Heart right ventricle (tissue), 16 donors: ENCODE measurements at places on chromosomes 2 and 18. TPM values are rescaled to one million over a fixed set of nuclear protein-coding genes. Genes with fewer than 3 reads are reported as not detected.

KIF5C gene
- 0.44 TPM for polyA plus RNA-seq

CD28 gene
- 0.10 TPM for polyA plus RNA-seq

CTNNA2 gene
- not detected for polyA plus RNA-seq

SULT1C2 gene
- 1.4 TPM for polyA plus RNA-seq

ADRA2B gene
- 5.2 TPM for polyA plus RNA-seq

KLHL41 gene
- polyA plus RNA-seq = 32.5 TPM

ICOS gene
- polyA plus RNA-seq = not detected

ROCK1 gene
- 19.6 TPM for polyA plus RNA-seq

STAT4 gene
- polyA plus RNA-seq = 0.52 TPM

DUSP11 gene
- 7.9 TPM for polyA plus RNA-seq

PCARE gene
- 0.04 TPM for polyA plus RNA-seq

XDH gene
- polyA plus RNA-seq = not detected

CHST10 gene
- 5.1 TPM for polyA plus RNA-seq

KIF3C gene
- 1.1 TPM for polyA plus RNA-seq

FMNL2 gene
- polyA plus RNA-seq = 16.0 TPM

CCDC150 gene
- polyA plus RNA-seq = 0.12 TPM

POTEI gene
- not detected for polyA plus RNA-seq

ST6GAL2 gene
- 0.15 TPM for polyA plus RNA-seq

KIDINS220 gene
- polyA plus RNA-seq = 20.0 TPM

NYAP2 gene
- not detected for polyA plus RNA-seq

FEV gene
- polyA plus RNA-seq = not detected

ALS2 gene
- 7.8 TPM for polyA plus RNA-seq

CRYGD gene
- polyA plus RNA-seq = not detected

C1QL2 gene
- not detected for polyA plus RNA-seq

IL18RAP gene
- polyA plus RNA-seq = 0.28 TPM

CRYGC gene
- not detected for polyA plus RNA-seq

STRN gene
- 12.2 TPM for polyA plus RNA-seq

CROCC2 gene
- polyA plus RNA-seq = not detected
